ENCODE measurements at places on chromosomes 13 and 19. TPM values are rescaled to one million over a fixed set of nuclear protein-coding genes. Genes with fewer than 3 reads are reported as not detected.

Gene FGF21
- not detected for total RNA-seq

Gene ZNF625
- total RNA-seq, result 12.0 TPM

Gene COX6B2
- not detected for total RNA-seq

Gene RYR1
- total RNA-seq, result 0.11 TPM

Gene NXNL1
- not detected for total RNA-seq

Data from dermis lymphatic vessel endothelial cell (primary cell).